ENCODE measurements at places on chromosomes 13 and 19.

- DNase-seq, result no peak
Observed at GRCh38 chr13:105961438-105961837, 574.0 kb downstream of the EFNB2 start.

DNA sequence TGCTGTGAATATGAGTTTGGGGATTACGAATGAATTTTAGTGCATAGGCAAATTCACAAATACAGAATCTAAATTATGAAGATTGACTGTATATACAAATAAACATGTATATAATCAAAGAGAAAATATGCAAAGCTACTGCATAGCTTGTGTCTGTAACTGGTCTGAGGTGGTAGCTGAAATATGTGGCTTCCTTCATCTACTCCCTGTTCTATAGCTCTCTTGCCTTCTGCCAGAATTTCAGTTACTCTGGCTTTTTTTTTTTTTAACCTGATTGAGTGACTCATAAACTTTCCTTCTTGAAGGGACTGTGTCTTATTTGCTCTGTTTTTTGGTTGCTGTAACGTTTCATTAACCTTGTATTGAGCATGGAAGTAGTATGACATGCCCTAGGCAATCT lies 26.6 kb downstream of the DNAJC3 start:
- DNase-seq, result no peak

- DNase-seq, result no peak
Observed at GRCh38 chr19:12843999-12844732, 5.9 kb downstream of the MAST1 start.

GRCh38 chr19:33469171-33470039 lies 52.2 kb downstream of the PEPD start:
- DNase-seq, result no peak

GRCh38 chr19:5115771-5116202 lies 146.9 kb downstream of the KDM4B start:
- no peak for DNase-seq

DNA sequence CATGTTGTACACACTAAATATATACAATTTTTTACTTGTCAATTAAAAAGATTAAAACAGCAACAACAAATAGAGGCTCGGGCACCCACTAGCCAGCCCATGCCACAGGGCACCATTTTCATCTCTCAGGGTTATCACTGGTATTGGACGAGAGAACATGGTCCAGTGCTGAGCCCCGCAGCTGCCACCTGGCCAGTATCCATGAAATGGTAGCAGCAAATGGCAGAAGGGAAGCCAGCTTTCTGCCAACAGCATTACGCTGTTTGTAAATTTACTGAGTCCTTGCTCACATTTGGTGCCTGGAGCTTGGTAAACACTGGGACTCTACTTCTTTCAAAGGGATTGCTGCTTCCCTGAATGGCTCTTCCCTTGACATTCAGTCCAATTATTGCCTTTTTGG lies 87.9 kb upstream of the WASF3 start:
- peak; percentile 91 for DNase-seq

GRCh38 chr13:103100830-103101229 lies 34.6 kb upstream of the SLC10A2 start:
- no peak for DNase-seq

GRCh38 chr13:81738364-81738763 lies 1397.4 kb upstream of the SPRY2 start:
- no peak for DNase-seq

DNA sequence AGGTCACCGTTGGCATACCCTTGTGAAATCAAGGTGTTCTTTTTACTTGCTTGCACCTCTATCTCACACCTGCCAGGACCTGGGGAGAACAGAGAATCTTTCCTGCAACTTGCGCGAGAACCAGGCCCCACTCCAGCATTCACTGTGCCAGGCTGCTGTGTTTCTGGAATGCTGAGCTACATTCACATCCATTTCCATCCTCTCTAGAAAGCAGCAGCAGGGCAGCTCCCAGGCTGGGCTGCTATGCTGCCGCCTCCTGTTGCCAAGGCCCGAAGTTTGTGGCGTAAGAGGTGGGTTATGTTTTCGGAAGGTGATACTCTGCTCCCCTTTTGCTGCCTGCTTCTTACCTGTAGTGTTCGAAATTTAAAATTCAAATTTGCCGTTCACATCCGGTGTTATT lies 464.1 kb downstream of the KLF5 start:
- DNase-seq, result no peak

GRCh38 chr13:91313581-91313980 lies 33.9 kb upstream of the MIR17HG start:
- no peak for DNase-seq

DNA sequence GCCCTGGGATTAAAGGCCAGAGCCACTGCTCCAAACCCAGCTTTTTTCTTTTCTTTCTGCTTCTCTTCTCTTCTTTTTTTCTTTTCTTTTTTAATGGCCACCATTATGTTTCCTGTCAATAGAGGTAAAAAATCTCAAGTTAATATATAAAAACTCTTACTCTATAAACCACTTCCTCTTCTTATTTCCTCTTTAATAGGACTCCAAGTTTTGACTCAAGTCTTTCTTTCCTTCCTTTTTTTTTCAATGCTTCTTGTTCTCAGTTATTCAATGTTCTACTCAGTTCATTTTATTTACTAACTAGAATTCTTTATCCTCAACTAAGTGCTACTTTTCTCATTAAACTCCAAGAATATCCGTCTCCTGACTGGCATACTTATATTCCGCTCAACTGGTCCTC lies 27.1 kb upstream of the MYCBP2 start:
- no peak for DNase-seq

DNA sequence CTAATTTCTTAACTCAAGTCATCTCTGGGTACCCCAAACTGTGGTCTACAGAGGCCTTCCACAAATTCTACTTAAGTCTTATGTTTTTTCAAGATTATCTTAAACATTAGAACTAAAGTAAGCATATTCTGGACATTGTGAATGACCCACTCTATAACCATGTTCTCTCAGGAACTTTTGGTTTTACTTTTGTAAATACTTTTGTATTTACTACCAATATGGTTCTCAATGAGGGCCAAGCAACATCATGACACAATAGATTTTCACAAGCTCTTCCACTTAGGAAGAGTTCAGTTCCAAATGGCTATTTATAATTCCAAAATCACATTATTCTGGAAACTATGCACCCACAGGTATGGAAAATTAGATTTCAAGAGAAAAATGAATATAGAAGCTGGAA lies 10.8 kb downstream of the DIAPH3 start:
- no peak for DNase-seq

DNA sequence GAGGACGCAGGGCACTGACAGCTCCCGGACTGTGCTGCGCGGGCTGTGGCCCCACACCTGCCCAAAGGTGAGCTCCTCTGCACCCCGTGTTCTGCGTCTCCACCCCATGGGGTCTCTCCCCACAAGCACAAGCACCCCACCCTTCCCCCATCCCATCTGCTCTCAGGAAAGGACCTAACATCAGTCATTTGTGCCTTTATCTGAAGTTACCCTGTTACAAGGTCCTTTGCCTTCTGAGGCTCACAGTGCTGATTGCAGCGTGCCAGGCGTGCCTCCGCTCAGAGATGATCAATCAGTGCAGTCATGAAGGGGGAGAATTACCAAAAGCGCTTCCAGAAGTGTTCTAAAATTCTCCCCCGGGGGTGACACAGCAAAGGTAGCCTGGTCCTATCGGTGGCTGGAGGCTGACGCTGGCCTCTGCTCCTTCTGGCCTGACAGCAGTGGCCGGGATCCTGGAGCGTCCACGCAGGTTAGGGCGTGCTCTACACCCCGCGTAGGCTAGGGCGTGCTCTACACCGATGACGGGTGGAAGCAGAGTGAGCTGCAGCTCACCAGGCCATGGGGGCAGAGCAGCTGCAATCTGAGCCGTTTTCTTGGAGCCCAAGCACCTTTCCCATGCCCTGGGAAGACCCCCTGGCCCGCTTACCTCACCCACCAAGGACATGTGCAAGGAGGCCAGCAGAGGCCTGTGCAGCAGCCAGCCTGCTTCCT lies 84.7 kb upstream of the TM9SF2 start:
- DNase-seq, result no peak

DNA sequence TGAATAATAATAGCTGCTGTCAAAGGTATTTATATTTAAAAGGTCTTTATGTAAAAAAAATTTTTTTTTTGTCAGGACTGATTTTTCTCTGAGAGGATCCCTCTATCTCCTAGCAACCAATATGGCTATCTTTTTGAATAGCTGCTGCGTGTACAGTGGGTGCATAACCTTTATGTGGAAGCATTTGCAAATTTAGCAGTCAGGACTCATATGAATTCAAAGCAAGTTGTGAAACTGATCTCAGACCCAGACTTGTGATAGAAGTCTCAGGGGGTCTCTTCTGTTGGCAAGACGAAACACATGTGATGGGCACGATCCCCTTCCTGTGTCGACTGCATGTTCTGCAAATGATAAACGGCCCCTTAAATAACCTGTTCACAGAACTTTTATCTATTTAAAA lies 114.1 kb upstream of the ARGLU1 start:
- no peak for DNase-seq

GRCh38 chr13:40158757-40159156 lies 503.3 kb downstream of the COG6 start:
- DNase-seq, result no peak

DNA sequence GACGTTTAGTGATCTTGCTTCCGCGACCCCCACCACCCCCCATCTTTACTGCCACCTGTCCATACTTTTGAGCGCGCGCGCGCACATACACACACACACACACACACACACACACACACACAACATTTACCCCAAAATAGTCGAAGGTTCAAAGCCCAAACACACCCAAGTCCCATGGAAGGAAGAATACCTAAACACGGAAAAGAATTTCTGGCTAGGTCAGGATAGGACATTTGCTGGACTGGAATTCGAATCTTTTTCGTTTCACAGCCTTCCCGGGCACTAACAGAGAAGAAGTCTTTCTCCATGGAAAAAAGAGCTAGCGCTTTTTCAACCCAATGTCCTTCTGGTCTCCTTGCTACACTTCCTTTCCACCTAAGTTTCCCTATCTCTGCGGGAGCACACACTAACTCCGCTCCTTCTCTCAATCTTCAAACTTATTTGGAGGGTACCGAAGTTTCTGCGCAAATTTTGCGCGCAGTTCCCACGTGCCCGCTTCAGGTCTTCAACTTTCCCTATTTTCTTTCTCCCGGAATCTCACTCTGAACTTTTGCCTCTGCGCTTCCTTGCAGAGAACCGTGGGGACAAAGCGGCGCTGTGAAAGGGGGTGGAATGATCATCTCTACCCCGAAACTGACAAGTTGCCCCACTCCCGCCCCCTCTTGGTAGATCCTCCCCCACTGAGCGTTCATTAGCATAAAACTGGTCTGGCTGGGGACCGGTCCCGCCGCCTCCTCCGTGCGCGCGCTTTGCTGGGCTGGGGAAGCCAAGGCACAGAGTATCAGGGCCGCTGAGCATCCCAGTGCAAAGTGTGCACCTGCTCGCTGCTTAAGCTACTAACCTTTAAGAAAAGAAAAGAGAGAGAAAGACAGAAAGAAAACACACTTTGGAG lies 2.7 kb downstream of the DACH1 start:
- DNase-seq, result no peak

GRCh38 chr13:35833608-35834275 lies 297.4 kb downstream of the DCLK1 start:
- DNase-seq, result no peak

- no peak for DNase-seq
Observed at GRCh38 chr13:23468811-23469210, 35.3 kb upstream of the SACS start.

DNA sequence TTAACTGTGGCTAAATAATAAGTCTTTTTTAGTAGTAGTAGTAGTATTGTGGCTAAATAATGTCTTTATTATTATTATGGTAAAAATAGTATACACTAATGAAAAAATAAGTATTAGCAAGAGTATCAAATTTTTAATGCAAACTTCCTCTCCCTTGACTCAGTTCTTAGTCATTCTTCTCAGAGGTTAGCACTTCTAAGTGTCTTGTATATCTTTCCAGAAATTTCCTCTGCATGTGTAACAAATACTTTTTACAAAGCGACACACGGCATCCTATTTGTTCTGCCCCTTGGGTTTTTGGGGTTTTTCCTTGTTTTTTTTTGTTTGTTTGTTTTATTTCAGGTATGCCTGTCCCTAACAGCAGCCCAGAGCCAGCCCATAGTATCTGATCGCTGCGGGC lies 20.9 kb downstream of the SIN3B start:
- DNase-seq, result no peak

DNA sequence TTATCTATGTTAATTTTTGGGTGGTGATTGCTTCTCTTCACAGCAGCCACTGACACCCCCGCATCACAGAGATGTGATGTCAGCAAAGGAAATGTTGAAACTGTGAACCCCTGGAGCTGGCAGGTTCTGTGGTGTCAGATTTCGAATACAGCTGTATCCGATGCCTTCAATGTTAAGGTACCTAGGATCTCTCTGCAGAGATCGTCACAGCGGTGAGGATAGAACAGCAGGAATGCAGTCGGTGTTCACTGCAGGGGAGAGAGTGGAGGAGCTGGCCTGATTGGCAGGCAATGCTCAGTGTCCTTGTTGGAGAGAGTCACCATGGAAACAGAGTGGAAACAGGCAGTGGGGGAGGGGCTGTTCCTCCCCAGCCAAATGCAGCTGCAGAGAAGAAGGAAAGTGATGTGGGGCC lies 79.5 kb upstream of the ZNF835 start:
- DNase-seq, result no peak

GRCh38 chr13:99870541-99870940 lies 101.0 kb downstream of the ZIC5 start:
- peak; percentile 95 for DNase-seq

GRCh38 chr13:20901668-20902437 lies 693 bp downstream of the XPO4 start:
- no peak for DNase-seq

DNA sequence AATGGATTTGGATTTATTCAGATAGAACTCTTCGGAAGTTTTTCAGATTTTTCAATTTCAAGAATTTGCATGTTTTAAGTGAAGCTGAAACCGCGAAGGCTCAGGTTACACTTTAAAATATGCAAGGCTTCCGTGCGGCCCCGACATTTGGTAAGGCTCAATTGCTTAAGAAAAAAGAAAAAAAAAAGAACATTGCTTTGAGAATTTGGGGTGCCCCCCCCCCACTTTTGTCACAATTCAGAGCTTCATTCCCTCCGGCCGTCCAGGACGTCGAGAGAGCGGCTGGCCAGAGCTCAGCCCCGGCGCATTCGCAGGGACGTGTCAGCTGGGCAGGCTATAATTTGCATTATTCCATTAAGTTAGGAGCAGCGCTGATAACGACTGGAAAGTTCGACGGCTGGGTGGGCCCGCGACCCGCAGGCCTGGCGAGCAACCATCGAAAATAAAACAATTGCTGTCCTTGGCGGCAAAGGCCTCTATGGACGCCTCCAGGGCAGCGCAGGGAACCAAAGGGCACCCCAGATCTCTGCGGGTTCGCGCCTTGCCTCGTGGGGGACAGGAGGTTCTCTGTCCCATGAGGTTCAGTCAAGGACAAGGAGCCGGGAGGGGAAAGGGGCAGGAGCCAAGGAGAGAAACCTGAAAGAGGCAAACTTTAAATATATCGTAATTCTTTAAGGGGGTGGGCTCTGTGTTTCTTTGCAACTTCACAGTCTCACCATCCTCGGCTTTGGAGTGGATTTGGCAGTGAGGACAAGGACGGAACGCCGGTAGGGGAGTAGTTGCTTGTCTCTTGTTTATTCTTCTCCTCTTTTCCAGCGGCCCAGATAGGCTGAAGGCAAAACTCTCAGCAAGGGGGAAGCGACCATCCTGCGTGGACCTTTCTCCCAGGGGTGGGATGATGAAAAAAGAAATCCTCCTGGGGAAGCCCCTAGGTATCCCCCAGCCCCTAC lies 7.0 kb downstream of the SOX21 start:
- no peak for DNase-seq

GRCh38 chr13:75636436-75637180 lies 478 bp downstream of the LMO7 start:
- DNase-seq, result no peak

Data from NCI-H1930 (cell line).